ENCODE measurements at places on chromosomes 16 and 17. TPM values are rescaled to one million over a fixed set of nuclear protein-coding genes. Genes with fewer than 3 reads are reported as not detected.

Gene CDH13
- 14.4 TPM for total RNA-seq

Gene TBC1D26
- not detected for total RNA-seq

Gene AGRP
- not detected for total RNA-seq

Gene OTOP3
- total RNA-seq = not detected

Gene EME1
- 7.7 TPM for total RNA-seq

- DNase-seq = peak; percentile 72
- H3K36me3 ChIP-seq = peaks cover 12% of the 10 kb centered on the region
- H3K27ac ChIP-seq = peak overlapping the region; percentile 97
- peak overlapping the region; percentile 2 for H3K4me3 ChIP-seq
- peaks cover 76% of the 10 kb centered on the region for H3K4me1 ChIP-seq
These were observed 192.8 kb downstream of the MAP2K6 start for GRCh38 chr17:69607162-69607834.

DNA sequence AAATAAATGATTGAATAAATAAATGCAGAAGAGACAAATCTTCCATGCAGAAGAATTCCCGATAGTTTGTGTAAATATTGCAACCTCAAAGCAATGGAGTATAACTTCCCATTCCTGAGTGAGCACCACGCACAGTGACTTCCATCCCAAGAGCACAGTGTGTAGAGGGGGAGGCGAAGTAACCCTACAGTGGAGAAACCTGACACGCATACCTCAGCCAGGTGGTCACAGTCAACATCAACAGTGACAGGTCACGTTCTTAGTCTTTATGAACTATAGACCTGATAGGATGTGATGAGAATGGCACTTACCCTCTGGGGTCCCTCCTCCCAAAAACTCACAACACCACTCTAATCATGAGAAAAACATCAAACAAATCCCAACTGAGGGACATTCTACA is 111.6 kb downstream of the DYNLRB2 start:
- no peak for DNase-seq
- H3K27ac ChIP-seq = no peak overlapping the region
- H3K4me1 ChIP-seq = peaks cover 13% of the 10 kb centered on the region
- no peak overlapping the region for H3K4me3 ChIP-seq

- H3K4me3 ChIP-seq = peak overlapping the region; percentile 57
- peaks cover 5% of the 10 kb centered on the region for H3K27me3 ChIP-seq
- no peaks in the 10 kb centered on the region for H3K36me3 ChIP-seq
- peaks cover 41% of the 10 kb centered on the region for H3K4me1 ChIP-seq
- DNase-seq = peak; percentile 96
These were observed 113.4 kb upstream of the FOXF1 start for GRCh38 chr16:86396901-86397311.

GRCh38 chr17:33874617-33875060 is 380.4 kb upstream of the CCL2 start:
- no peak overlapping the region for H3K4me3 ChIP-seq
- no peaks in the 10 kb centered on the region for H3K36me3 ChIP-seq
- no peak for DNase-seq
- H3K27ac ChIP-seq = no peak overlapping the region
- H3K4me1 ChIP-seq = no peaks in the 10 kb centered on the region

DNA sequence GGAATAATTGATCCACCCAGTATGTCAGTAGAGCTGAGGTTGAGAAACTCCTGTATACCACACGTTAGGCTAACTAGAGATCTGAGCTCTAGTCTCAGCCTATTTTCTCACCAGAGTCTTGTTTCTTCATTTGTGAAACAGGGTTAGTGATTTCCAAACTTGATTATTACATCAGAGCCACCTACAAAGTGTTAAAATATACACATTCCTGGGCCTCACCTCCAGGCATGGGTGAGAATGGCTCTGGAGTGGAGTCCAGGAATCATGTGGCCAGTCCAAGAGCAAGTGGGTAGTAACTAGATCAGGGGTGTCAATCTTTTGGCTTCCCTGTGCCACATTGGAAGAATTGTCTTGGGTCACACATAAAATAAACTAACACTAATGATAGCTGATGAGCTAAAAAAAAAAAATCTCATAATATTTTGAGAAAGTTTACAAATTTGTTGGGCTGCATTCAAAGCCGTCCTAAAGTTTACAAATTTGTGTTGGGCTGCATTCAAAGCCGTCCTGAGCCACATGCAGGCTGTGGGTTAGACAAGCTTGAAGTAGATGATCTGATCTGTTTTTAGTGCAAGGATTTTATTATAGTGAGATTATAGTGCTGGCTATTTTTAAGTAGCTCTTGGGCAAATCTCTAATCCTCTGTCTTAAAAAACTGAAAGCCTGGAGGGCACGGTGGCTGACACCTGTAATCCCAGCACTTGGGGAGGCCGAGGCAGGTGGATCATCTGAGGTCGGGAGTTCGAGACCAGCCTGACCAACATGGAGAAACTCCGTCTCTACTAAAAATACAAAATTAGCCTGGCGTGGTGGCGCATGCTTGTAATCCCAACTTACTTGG is 20.4 kb downstream of the PRCD start:
- H3K27ac ChIP-seq = peak overlapping the region; percentile 79
- H3K4me3 ChIP-seq = peak overlapping the region; percentile 100
- peaks cover 75% of the 10 kb centered on the region for H3K4me1 ChIP-seq
- peaks cover 54% of the 10 kb centered on the region for H3K36me3 ChIP-seq
- peaks cover 4% of the 10 kb centered on the region for H3K27me3 ChIP-seq
- no peak for DNase-seq

GRCh38 chr16:87416826-87417527 is 24.8 kb downstream of the MAP1LC3B start:
- peak; percentile 46 for DNase-seq
- no peak overlapping the region for H3K27ac ChIP-seq
- no peaks in the 10 kb centered on the region for H3K4me1 ChIP-seq
- peaks cover 26% of the 10 kb centered on the region for H3K36me3 ChIP-seq
- H3K4me3 ChIP-seq = no peak overlapping the region
- peaks cover 2% of the 10 kb centered on the region for H3K27me3 ChIP-seq

DNA sequence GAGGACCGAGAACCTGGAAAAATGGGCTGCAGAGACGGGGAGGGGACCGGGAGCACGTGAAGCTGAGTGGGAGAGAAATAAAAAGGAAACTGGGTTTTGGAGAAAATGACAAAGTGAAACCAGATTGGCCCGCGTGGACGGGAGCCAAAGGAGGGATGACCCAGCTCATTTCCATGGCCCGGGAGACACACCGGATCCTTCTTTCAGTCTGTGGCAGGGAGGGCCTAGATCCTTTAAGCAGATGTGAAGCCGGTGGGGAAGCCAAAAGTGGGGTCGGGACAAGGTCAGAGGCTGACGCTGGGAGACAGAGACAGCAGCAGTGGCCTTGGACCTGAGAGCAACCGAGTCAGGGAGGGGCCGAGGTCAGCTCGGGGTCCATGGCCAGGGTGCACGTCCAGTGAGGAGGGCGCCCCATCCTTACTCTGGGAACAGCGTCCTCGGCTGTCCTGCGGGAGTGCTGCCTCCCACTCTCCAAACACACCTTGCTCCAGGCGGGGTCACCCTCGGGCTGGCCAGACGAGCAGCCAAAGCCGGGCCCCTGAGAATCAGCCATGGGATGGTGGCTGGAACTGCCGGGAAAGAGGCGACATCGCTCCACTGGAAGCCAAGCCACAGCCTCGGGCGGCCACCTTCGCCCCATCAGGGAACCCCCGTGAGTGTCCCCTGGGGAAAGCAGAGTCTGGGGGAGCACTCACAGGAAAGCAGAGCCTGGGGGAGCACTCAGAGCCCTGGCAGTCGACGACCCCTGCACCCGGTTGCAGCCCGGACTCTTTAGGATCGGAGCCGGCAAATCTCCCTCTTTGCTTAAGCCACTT is 17.3 kb downstream of the CA5A start:
- peaks cover 21% of the 10 kb centered on the region for H3K27me3 ChIP-seq
- H3K27ac ChIP-seq = peak overlapping the region; percentile 5
- no peaks in the 10 kb centered on the region for H3K36me3 ChIP-seq

- H3K4me3 ChIP-seq = no peak overlapping the region
- H3K27ac ChIP-seq = no peak overlapping the region
- H3K36me3 ChIP-seq = no peaks in the 10 kb centered on the region
- peaks cover 17% of the 10 kb centered on the region for H3K4me1 ChIP-seq
- peaks cover 1% of the 10 kb centered on the region for H3K27me3 ChIP-seq
These were observed 7.5 kb downstream of the MYH3 start for GRCh38 chr17:10649602-10650001.

- peaks cover 9% of the 10 kb centered on the region for H3K27me3 ChIP-seq
- no peak overlapping the region for H3K27ac ChIP-seq
- H3K4me1 ChIP-seq = peaks cover 35% of the 10 kb centered on the region
- no peak overlapping the region for H3K4me3 ChIP-seq
These were observed 23.5 kb downstream of the GTF3C1 start for GRCh38 chr16:27526180-27526579.

- peak overlapping the region; percentile 99 for H3K27ac ChIP-seq
- peaks cover 6% of the 10 kb centered on the region for H3K36me3 ChIP-seq
- peak; percentile 94 for DNase-seq
- H3K4me1 ChIP-seq = peaks cover 48% of the 10 kb centered on the region
- peaks cover 3% of the 10 kb centered on the region for H3K27me3 ChIP-seq
- peak overlapping the region; percentile 76 for H3K4me3 ChIP-seq
These were observed 11.8 kb upstream of the CIBAR2 start for GRCh38 chr16:85123891-85124635.

GRCh38 chr17:20983359-20983637 is 59.5 kb downstream of the USP22 start:
- H3K36me3 ChIP-seq = no peaks in the 10 kb centered on the region
- H3K27ac ChIP-seq = no peak overlapping the region
- H3K4me1 ChIP-seq = no peaks in the 10 kb centered on the region
- H3K27me3 ChIP-seq = peaks cover 16% of the 10 kb centered on the region

DNA sequence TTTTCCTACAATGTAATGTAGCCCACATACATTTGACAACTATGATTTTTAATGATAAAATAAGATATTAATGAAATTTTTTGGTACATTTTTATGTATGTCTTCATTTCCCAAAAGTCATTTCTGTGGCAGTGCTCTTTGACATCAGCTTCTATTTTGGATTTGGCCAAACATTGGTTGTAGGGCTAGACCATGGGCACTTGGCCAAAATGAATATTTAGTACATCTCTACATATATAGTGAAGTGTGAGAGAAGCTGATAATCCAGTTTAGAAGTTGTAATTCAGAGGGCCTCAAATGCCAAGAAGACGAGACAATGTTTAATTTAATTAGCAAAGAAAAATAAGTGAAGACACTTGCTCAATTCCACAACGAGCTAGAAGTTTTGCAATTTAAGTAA is 724.9 kb upstream of the SOX9 start:
- H3K27me3 ChIP-seq = no peaks in the 10 kb centered on the region
- H3K36me3 ChIP-seq = no peaks in the 10 kb centered on the region
- H3K27ac ChIP-seq = no peak overlapping the region
- H3K4me3 ChIP-seq = no peak overlapping the region
- no peak for DNase-seq

GRCh38 chr17:48357779-48358602 is 72.0 kb downstream of the SKAP1 start:
- DNase-seq = no peak
- no peak overlapping the region for H3K27ac ChIP-seq
- H3K4me3 ChIP-seq = no peak overlapping the region
- no peaks in the 10 kb centered on the region for H3K36me3 ChIP-seq
- no peaks in the 10 kb centered on the region for H3K4me1 ChIP-seq
- peaks cover 19% of the 10 kb centered on the region for H3K27me3 ChIP-seq

- H3K27me3 ChIP-seq = no peaks in the 10 kb centered on the region
- H3K27ac ChIP-seq = no peak overlapping the region
- no peak for DNase-seq
- no peak overlapping the region for H3K4me3 ChIP-seq
These were observed 289.6 kb downstream of the WWOX start for GRCh38 chr16:78389009-78389498.

Data from HFFc6 (cell line).